ENCODE measurements at places on chromosomes 7 and 10.
A peak's percentile ranks its signal among the peaks of the same experiment; 100 is the strongest.

DNA sequence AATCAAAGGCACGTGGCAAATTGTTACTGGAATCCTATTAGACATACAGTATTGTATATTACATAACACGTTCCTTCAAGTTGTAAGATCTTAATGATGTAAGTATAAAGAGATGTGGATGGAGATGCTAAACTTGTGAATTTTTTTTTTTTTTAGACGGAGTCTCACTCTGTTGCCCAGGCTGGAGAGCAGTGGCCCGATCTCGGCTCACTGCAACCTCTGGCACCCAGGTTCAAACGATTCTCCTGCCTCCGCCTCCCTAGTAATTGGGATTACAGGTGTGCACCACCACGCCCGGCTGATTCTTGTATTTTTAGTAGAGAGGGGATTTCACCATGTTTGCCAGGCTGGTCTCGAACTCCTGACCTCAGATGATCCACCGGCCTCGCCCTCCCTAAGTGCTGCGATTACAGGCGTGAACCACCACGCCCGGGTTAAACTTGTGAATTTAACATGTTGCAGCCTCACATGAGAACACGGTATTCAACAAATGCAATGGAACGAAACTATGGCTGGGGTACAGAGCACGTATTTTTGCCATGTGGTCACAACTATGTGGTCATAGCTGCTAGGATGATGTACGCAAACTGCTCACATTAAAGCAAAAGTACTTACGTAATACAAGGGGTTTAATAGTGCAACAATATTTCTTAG lies 818 bp upstream of the SUPV3L1 start:
- DNase-seq, result peak; percentile 7

GRCh38 chr7:159064816-159065510 lies 79.7 kb downstream of the VIPR2 start:
- no peak for DNase-seq

DNA sequence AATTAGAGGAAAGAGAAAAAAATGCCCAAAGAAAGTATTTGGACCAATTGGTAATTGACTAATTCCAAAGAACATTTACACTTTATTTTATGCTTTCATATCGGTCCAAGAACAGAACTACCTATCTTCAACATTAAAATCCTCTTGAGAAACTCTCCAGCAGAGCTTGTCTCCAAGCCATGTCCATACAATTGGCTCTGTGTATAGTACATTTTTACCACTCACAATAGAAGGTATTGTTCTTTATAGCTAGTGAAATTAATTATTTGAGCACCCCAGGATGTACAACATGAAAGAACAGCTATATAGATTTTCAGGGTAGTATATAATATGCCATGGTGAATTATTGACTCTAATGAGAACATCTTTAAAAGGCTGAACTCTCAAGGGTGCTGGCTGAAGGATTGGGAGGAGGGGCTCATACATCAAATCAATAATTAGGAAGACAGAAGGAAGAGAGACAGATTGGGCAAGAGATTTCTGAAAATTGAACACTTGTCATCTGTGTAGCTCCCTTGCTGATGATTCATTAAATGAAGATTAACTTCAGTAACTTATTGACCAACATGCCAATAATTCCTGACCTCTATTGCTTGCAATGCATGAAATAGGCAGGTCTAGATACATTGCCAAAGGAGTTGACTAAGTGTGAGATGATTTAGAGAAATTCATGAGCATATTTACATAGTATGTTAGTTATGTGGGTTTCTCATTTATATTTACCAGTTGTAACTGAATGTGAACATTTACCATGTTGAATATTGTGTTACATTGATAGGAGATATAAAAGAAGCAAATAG lies 249.7 kb downstream of the MTERF1 start:
- no peak for DNase-seq

DNA sequence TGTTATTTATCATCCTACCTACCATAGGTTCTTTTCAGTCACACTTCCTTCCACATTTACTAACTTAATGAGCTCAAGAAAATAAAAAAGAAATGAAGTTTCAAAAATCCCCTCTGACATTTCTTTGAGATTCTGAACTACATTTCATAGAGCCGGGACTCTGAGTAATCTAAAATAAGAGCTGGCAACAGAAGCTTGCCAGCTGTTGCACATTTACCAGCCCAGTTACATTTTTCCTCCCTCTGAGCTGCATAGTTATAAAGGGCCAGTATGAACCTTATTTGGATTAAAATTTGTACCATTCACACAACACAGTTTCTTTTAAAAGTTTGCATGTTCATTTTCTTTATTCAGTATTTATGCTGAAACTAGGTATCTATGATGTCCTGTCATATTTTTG lies 119.5 kb upstream of the CAV2 start:
- DNase-seq, result no peak

GRCh38 chr10:109993551-109994330 lies 14.0 kb upstream of the ADD3 start:
- no peak for DNase-seq

DNA sequence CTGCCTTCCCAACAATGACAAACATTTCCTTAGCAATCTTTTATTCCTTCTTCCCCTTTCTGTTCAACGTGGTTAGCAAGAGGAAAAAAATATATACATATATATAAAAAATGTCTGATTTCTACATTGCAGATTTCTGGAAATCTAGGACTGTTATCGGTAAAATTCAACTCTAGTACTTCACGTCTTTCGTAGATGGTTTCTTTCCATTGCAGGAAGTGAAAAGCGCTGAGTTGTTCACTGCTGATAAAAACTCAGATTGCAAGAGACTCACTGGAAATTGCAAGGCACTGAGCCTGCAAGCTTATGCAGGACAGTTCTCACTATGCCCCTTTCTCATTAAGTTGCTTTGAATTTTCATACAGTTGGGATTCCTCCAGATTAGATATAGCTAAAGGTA lies 23.9 kb downstream of the KIN start:
- no peak for DNase-seq

GRCh38 chr7:149307775-149308501 lies 45.9 kb downstream of the ZNF783 start:
- DNase-seq, result no peak

DNA sequence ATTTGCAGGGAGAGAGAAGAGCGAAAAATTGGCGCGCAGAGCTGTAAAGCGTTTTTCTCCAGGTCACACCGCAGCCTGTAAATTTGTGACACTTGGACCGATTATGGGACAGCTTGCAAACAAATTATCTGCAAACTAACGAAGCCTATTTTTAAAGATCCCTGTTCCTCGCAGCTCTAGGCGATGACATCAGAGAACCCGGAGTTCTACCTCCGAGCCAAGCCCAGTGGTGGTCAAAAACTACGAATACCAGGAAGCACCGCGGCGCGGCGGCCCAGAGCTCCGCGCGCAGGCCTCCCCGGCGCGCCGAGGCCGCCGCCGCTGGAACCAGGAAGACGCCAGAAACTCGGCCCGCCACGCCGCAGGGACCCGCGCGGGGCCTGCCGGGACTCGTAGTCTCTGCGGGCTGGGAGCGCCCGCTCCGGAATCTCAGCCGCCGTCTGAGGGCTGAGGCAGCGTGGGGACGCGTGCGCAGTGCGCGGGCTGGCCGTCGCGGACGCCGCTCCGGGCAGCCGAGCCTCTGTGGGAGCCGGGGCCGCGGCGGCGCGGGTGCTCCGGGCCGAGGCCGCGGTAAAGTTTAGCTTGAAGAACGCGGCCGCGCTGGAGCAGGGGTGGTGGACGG lies at the start of gene PLEKHA1:
Gene PLEKHA1, plus strand, starts transcription at position 472 of the 622 bp plus-strand sequence. CDS start 18,493 bp downstream, outside the sequence.
- peak; percentile 92 for DNase-seq

GRCh38 chr10:23205972-23206642 lies 14.0 kb downstream of the PTF1A start:
- no peak for DNase-seq

- no peak for DNase-seq
Observed at GRCh38 chr7:6252748-6253147, 19.7 kb downstream of the CYTH3 start.

Data from activated T-cell treated with anti-CD3 and anti-CD28 coated beads, Interleukin-2, amount 50 U/mL, for 72 hours (primary cell).